ENCODE measurements at places on chromosomes 13 and 19.

GRCh38 chr19:11693505-11694499 lies 44.9 kb downstream of the ZNF823 start:
- no peak for DNase-seq

DNA sequence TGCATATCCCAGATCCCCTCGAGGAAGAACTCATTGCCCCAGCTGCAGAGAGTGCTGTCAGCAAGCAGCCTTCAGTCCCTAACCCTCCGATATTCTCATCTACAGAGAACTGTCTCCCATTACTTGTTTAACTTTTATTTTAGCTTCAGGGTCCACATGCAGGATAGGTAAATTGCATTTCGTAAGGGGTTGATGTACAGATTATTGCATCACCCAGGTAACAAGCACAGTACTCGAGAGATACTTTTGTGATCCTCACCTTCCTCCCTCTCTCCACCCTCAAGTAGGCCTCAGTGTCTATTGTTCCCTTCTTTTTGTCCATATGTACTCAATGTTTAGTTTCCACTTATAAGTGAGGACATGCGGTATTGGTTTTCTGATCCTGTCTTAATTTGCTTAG lies 171.5 kb upstream of the IRS2 start:
- no peak for DNase-seq

- DNase-seq, result no peak
Observed at GRCh38 chr13:113756441-113757097, 2.5 kb upstream of the TMEM255B start.

DNA sequence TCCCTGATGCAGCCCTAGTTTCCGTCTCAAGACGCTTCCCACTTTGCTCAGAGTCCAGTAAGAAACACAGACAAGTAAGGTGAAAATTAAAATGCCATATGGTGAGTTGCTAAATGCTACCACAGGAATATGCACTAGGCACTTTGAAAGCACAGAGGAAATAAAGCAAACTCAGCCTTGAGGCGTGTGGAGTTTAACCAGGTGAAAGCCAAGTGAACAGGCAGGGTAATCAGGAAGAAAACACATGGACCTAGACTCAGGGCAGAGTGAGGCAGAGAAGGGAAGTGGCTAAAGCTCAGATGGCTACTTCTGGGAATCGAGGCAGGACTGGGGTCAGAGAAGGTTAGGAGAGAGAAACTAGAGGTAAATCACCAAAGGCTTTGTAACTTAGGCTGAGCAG lies 5.4 kb upstream of the UBL3 start:
- no peak for DNase-seq

- no peak for DNase-seq
Observed at GRCh38 chr13:37212826-37213225, 107.4 kb upstream of the CSNK1A1L start.

- DNase-seq, result no peak
Observed at GRCh38 chr13:110801044-110801443, 87.5 kb downstream of the ING1 start.

DNA sequence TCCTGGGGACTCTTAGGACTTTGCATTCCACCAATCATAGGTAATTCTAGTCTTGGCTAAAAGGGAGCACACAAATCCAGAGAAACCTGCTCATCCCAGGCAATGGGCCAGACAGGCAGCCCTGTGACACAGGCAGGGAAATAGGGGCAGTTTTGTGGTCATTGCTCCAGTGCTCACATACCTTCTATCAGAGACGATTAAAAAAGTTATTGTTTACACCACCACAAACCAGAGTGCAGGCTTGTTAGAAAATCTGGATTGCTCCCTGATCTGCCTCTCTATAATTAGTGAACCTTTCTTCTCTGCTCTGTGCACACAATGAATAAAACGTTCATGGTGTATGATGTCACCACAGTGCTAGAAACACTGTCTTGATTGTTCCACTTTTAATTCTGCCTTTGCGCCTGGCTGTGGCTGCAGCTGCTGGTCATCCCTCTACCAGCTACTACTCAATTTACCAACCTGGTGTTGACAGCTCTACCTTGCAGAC lies 121.6 kb upstream of the SPATA13 start:
- DNase-seq, result no peak

GRCh38 chr19:995051-995827 lies 5.0 kb upstream of the GRIN3B start:
- DNase-seq, result no peak

GRCh38 chr19:35738887-35739229 lies 3.4 kb downstream of the IGFLR1 start:
- no peak for DNase-seq

DNA sequence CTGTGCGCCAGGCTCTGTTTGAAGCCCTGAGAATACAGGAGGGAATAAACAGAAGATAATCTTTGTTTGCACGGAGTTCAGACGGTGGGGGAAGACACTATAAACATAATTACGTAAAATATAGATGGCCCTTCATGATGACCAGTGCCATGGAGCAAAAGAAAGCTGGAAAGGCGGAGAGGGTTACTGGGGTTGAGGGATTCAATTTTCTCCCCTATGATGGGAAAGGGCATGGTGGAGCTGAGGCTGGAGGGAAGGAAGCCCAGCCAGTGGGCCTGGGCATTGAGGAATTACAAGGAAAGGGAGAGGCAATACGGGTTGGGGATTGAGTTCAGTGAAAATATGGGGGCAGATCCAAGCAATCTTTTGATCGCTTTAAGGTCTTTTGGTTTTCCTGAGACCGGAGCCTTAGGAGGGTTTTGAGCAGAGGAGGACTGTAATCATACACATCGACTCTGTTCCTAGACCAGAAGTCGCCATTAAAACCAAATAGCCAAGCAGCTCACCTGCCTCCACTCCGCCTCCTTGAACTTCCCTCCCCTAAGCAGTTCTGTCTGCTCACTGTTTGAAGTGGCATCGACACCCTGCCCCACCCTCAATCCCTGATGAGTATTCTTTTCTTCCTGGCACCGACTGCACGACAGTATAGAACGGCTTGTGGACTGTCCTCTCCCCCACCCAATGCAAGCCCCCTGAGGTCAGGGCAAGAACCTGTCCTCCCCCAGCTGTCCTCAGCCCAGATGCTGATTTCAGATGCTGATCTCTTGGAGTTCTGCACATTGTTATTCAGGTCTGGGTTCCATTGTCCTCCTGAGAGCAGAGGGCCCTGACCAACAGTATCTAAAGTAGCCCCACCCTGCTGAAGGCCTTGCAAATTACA lies 813 bp upstream of the ZNF296 start:
- no peak for DNase-seq

DNA sequence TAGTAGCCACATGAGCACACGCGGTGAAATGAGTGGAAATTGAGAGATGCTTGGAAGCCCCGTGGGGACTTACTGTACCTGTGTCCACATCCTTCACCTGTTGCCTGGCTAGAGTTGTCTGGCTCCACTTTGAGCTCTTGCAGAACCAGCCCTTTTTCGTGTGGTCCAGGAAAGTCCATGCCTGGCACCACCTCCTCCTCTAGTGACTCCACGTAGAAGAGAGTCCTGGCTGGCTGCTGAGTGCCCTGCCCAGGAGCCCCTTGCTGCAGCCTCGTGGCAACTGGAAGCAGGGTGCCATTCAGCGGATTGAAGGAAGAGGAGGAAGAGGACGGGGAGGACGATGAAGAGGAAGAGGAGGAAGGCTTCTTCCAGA lies 515 bp upstream of the ATXN8OS start:
- DNase-seq, result no peak

DNA sequence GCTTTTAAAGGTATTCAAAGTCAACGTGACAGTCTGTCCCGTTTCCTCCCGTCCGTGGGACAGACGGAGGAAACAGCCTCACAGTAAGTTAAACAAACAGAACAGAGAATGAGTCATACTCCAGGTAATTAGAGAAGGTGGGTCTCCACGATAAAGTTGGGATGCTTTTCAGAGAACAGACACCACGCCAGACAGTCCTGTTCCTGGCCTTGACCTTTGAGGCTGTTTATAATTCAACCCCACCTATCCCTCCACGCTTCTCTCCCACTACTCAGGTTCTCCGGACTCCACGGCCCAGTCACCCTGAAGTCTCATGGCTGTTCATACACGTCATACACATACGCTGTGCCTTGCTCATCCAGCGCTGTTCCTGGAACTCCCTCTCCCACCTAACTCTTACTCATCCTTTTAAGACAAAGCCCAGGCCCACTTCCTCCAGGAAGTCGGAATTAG lies 42.5 kb downstream of the ARHGEF18 start:
- peak; percentile 79 for DNase-seq

- no peak for DNase-seq
Observed at GRCh38 chr13:112911285-112911701, 57.7 kb upstream of the MCF2L start.

GRCh38 chr19:58354478-58355030 lies 1.3 kb upstream of the A1BG start:
- DNase-seq, result no peak

- no peak for DNase-seq
Observed at GRCh38 chr19:51568456-51568855, 2.6 kb upstream of the ZNF175 start.

GRCh38 chr13:24313439-24313838 lies 4.1 kb downstream of the C1QTNF9 start:
- DNase-seq, result no peak

DNA sequence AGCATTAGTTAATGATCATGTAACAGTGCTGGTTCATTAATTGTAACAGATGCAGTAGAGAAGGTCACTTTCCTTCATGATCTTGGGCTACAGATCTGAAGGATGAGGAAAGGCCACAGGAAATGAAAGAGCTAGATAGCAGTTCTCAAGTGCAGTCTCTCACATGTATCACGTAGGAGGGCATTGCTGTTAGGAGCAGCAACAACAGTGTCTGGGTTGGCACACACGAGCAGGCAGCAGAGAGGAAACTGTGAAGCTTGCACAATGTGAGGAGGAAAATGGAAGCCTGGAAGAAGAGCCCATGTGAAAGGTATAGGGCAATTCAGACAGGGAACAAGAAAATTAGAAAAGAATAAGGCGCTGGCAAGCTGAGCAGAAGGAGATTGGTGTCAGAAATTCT lies 1741.5 kb downstream of the PCDH9 start:
- no peak for DNase-seq

DNA sequence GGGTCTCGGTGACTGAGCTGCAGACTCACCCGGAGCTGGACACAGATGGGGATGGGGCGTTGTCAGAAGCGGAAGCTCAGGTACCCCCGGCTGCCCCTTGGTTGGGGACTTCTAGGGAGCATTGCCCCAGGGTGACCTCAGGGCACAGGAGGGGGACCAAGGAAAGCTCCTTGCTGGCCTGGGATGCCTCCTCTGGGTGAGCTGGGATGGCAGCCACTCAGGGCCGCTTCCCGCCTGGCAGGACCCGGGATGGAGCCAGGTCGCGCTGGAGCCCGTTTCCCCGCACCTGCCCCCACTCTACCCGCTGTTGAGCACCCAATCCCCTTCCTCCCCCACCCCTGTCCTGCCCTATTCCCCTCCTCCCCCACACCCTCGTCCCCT lies 10.8 kb downstream of the PRKCSH start:
- DNase-seq, result no peak

GRCh38 chr19:11236324-11237301 lies 2.8 kb upstream of the ANGPTL8 start:
- DNase-seq, result no peak

GRCh38 chr13:114142640-114143490 lies 10.4 kb upstream of the RASA3 start:
- DNase-seq, result no peak

GRCh38 chr13:65830411-65831205 lies 1399.5 kb downstream of the PCDH9 start:
- no peak for DNase-seq

DNA sequence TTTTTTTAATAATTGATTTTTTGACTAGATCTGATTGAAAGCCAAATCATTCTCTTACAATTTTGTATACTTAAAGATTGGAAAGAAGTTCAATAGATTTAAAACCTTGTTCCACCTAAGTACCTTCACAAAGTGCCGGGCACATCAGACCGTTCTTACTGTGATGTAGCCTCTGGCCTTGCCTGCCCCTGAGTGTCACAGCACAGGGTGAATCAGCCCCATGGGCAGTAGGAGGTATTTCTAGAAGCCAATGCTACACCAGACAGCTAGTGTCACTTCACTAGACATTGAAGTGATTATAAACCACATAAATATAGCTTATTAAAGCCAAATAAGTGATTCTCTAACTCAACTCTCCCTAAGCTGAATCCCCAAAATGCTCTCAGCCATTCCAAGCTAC lies 131.3 kb downstream of the LACC1 start:
- DNase-seq, result no peak

DNA sequence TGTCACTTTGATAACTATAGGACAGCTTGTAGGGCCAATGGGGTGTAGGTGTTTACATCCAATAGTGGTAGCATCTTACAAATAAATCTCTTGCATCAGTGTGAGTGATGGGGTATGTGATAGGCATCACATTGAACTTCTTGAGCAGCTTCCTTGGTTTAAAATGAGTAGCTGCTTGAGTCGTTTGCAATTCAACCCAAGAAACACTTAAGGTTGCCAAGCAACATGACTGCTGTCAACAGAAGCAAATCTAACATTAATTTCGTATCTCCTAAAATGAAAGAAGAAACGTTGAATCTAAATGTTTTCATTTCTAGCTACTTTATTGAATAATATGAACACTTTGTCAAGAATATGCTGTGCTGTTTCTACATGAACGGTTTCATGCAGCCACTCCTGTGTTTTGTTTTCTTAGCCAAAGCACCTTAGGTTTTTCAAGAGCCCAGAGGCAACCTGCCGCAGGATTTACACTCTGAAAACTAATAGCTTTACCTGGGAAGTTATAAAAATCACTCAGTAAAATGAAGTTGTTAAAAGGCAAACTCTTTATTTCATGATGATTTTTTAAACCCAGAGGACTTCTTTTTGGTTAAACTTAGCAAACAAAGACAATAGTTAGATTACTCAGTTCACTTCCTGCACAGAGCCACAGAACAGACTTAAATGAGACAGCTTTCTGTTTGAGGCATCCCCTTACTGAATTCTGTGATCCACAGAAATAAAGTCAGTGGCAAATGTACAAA lies 305.2 kb downstream of the MTUS2 start:
- DNase-seq, result no peak

DNA sequence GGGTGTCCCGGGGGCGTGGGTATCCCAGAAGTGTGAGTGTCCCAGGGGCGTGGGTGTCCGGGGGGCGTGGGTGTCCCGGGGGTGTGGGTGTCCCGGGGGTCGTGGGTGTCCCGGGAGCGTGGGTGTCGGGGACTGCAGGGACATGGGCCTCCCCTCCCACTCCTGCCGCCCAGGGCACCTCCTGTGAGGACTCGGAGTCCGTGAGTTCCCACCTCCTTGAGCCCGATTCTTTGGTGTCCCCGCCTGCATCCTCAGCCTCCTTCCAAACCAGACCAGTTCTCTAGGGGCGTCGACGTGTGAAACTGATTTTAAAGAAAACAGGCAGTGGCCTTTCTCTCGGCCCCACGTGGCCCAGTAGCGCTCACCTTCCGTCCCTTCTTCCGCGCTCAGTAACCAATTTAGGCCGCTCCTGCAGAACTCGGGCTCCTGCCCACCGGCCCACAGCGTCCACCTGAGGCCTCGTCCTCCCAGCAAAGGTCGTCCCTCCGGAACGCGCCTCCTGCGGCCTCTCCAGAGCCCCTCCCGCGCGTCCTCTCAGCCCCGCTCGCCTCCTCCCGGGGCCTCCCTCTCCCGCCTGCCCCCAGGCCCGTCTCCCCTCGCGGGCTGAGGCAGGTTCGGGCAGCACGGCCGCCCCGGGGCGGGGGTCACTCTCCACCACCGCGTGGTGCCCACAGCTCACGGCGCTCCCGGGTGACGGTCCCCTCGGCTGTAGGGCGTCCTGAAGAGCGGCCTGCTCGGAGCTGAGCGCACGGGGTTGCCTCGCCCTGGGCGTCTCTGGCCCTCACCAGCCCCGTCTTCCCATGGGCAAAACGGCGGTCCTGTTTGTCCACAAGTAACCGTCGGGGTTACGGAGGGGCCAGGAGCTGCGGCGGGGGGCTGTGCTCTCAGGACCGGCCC lies 3.8 kb downstream of the F7 start:
- DNase-seq, result no peak

- DNase-seq, result no peak
Observed at GRCh38 chr13:49972709-49973108, 24.1 kb upstream of the TRIM13 start.

GRCh38 chr13:89457977-89458376 lies 1786.8 kb downstream of the SLITRK5 start:
- DNase-seq, result peak; percentile 7
